ENCODE measurements at places on chromosomes 7 and 10.
A peak's percentile ranks its signal among the peaks of the same experiment; 100 is the strongest.

DNA sequence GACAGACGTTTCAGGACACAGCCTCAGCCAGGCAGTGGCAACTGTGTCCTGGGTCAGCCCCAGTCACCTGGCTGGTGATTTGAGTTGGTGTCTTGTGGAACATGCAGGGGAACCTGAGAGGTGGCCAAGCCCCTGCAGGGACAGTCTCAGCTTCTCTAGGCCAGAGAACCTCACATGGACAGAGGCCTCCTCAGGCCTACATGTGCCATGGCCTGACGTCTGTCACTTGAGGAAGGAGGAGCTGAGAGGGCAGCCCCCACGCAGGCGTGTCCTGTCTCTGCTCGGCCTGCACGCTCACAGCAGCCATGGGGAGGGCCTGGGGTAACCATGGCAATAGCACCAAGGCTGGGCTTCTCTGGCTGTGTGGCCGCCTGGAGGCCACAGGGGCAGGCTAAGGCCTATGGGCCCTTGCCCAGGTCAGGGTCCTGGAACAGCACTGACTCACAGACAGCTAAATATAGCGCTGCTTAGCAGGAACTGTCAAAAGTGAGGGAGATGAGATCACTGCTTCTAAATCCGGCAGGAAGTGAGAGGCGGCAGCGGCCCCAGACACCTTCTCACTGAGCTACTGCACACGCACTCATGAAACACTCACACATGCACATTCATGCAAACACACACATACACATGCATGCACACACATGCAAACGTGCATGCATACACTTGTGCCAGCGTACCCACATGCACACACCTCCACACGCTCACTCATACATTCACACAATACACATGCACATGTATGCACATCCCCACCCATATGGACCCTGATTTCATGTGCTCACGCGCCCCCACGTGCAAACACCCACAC, 57.0 kb downstream of the YKT6 start:
- peak; percentile 71 for DNase-seq

GRCh38 chr7:1541431-1542162, 11.1 kb downstream of the MAFK start:
- no peak for DNase-seq

GRCh38 chr10:125720002-125720382, 483 bp downstream of the EDRF1 start:
- no peak for DNase-seq

DNA sequence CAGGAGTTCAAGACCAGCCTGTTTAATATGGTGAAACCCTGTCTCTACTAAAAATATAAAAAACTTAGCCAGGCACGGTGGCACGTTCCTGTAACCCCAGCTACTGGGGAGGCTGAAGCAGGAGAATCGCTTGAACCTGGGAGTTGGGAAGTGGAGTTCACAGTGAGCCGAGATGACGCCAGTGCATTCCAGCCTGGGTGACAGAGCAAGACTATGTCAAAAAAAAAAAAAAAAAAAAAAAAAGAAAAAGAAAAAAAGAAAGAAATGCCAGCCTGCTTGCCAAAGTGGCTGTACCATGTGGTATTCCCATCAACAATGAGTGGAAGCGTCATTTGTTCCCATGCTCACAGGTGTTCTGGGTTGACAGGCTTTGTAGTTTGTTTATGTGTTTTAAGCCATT, 43.3 kb upstream of the NPTX2 start:
- DNase-seq: no peak

GRCh38 chr10:77649333-77650331, 12.0 kb upstream of the KCNMA1 start:
- DNase-seq: no peak

- DNase-seq: no peak
These were observed 24.7 kb downstream of the ENKUR start for GRCh38 chr10:24991298-24991697.

- DNase-seq: no peak
These were observed 928.7 kb downstream of the IPMK start for GRCh38 chr10:57338823-57339558.

DNA sequence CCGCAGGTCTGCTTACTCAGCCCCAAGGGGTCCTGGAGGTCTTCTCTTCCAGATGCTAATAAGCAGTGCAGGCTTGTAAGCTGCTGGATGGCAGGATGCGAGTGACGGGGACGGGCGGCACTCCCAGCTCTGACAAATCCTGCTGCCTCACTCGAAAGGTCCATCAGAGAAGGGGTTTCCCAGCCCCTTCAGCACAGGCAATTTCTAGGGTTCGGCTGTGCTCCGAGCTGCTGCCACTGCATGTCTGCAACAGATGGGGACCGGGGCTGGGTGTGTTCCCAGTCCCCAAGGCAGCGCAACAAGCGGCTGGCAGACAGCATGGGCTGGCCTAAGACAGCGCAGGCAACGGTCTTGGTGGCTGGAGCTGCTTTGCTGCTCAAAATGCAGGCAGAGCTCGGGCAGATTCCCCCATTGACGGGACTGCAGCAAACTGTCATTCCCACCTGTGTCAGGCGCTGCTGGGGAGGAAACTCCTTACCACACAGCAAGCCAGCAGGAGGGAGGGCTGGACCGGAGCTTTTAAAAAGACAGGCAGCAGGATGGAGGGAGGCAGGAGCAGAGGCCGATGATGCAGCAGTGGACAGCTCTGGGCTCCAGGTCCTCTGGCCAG, 62.4 kb downstream of the PRKAG2 start:
- no peak for DNase-seq

GRCh38 chr7:64099656-64100531, 54.7 kb downstream of the ZNF727 start:
- DNase-seq: no peak

DNA sequence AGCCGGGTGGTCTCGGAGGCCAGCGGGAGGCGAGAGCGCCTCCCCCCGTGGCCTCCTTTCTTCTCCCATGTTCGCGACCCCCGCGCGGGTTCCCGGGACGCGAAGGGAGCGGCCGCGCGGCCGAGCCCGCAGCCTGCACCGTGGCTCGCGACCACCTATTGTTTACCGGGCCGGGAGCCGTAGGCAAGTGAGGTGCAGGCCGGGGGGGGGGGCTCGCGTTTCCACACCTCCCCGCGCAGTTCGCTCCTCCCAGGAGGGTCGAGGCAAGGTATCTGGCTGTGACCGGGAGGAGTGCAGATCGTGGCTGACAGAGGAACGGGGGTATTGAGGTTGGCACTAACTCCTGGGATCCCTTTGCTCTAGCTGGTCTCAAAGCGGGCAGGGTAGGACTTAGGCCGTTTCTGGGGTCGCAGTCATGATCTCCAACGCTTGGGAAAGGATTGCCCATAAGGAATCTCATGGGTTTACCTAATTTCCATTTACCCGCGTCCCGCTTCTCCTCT, 734 bp downstream of the PTPN12 start:
- DNase-seq: peak; percentile 68

GRCh38 chr7:106593028-106593417, 67.9 kb downstream of the CCDC71L start:
- no peak for DNase-seq

GRCh38 chr10:58502956-58503355, 9.7 kb upstream of the BICC1 start:
- DNase-seq: no peak

DNA sequence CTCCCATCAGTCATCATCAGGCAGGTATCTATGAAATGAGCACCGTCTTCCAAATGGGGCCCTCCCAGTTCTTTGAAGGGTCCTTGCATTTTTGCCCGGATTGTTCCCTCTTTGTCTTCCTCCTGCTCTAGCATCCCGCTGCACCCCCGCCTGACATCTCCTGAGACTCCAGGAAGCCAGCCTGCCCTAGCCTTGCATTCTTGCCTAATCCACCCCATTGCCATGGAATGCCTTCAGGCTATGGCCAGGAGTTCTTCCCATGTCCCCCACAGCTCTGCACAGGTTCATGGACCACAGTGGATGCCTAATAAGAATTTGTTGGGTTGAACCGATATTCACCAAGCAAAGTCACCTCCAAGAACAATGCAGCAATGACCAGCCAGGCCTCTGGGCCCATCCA, 62.1 kb downstream of the ZMIZ1 start:
- no peak for DNase-seq

DNA sequence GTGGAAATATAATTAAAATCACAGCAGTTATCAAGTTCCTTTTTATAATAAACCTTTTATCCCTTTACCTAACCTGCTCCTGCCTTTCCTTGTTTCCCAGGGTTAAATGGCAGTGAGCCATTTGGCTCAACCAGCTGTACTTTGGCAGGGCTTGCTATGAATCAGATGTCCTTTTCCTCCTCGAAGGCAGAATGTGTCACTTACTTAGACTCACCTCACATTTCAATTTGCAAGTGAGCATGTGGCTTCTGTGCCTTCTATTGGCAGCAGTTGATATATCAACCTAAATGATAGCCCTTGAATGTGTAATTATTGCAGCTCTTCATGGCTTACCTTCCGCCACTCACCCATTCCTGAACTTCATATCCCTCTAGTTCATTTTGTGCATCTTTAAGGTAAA, 301.7 kb downstream of the CSTF2T start:
- no peak for DNase-seq

DNA sequence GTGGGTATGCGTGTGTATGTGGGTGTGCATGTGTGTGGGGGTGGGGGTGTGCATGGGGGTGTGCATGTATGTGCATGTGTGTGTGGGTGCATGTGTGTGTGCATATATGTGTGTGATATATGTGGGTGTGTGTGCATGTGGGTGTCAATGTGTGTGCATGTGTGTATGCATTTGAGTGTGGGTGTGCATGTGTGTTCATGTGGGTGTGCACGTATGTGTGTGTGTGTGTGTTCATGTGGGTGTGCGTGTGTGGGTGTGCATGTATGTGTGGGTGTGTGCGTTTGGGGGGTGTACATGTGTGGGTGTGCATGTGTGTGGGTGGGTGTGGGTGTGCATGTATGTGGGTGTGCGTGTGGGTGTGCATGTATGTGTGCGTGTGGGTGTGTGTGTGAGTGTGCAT, 42.6 kb downstream of the GTF2IRD1 start:
- no peak for DNase-seq

DNA sequence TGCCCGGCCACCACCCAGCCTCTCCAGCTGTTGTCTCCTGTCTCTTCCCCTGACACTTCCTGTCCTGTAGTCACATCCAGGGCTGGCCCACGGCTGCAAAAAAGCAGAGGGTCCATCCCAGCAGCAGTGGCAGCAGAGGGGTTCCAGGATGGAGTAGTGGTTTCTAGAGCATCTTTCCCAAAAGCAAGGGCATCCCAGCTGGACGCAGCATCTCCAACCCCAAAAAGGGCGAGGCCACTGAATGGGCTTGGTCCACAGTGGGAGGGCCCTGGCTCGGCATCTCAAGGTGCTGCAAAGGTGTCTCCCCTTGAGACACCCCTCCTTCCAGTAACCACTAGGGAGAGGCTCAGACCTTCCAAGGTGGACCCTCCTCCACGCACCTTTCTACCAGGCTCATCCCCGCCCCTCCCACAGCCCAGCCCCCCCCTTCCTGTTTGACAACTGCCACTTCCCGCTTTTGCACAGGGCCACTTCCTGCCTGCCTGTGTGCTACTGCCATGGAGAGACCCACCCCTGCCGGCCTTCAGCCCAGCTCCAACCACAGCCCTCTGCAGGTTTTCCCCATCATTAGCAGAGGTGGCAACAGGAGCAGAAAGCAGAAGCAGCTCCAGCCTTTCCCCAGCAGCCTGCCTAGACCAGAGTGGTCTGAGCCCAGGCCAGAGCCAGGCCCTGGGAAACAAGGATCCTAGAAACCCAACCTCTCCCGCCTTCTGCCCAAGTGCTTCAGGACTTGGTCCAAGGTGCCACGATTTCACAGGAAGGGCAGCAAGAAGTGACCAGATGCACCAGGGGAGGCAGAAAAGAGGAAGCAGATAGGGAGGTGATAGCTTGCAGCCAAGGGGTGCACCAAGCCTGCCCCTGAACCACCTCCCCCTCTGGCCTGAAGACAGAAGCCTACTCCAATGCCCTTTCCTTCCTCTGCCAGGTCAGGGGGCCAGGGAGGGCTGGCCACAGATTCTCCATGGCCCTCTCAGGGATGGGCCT, 8.6 kb downstream of the CAMK2G start:
- no peak for DNase-seq

GRCh38 chr10:7477538-7478334, 66.9 kb upstream of the SFMBT2 start:
- DNase-seq: no peak

GRCh38 chr10:35025916-35026315, 64.2 kb downstream of the CUL2 start:
- DNase-seq: no peak

DNA sequence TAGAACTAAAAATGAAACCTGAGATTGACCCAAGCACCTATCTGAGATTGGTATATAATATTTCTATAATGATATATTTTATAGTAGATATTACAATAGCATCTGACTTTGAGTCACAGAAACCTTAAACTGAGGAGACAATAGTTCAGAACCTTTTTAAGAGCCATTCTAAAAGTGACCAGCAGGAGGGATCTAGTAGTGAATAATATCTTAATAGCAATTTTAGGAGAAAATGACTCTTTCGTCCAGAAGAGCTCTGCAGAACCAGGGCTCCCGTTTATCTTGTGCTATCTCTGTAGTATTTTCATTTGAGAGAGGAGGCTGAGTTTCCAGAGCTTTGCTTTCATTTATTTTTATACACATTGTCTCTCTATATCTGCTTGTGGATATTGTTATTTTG, 68.1 kb downstream of the PODXL start:
- no peak for DNase-seq

- peak; percentile 81 for DNase-seq
These were observed 24.8 kb downstream of the INPP5F start for GRCh38 chr10:119750391-119751230.

GRCh38 chr7:134741907-134742635, 37.4 kb upstream of the CALD1 start:
- no peak for DNase-seq

DNA sequence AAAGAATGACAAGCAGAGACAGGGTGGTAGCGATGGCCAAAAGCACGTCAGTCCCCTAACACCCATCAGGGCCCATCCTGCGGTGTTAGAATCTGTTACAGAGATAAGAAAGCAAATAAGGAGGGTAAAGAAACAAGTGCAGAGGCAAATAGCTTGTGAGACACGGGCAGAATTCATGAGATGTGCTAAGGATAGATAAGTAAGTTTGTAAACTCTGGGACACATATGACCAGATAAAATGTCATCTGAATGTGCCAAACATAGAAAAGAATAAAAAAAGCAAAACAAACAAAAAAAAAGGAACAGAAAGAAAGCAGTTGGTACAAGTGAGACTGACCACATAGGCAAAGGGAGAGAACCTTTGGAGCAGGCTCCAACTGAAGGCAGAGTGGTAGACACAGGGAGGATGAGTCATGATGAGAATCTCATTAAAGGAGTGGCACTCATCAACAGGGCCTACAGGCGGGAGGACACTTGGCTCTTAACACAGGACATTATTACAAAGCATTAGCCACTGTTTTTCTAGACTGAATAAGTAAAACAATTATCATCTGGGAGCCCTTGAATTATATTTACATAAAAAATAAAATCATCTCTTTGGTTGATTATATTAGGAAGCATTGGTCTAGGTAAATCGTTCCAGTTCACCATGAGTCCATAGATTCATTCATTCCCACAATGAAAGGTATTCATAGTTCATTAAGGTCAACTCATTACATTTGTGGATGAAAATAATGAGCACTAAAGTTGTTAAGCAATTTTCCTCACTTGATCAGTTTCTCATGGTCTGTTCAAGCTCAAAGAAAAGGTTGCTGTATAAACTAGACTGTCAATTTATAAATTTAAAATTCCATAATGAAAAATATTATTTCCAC, 21.5 kb upstream of the EPHB6 start:
- no peak for DNase-seq

- DNase-seq: peak; percentile 75
These were observed at the start of gene NACAD for GRCh38 chr7:45088821-45089340. NACAD (minus strand) TSS chr7:45088969; CDS start chr7:45088894, 75 bp downstream.
